ENCODE measurements at places on chromosomes 5 and 9.

- DNase-seq: no peak
These were observed 611.2 kb upstream of the ZNF608 start for GRCh38 chr5:125357660-125358059.

DNA sequence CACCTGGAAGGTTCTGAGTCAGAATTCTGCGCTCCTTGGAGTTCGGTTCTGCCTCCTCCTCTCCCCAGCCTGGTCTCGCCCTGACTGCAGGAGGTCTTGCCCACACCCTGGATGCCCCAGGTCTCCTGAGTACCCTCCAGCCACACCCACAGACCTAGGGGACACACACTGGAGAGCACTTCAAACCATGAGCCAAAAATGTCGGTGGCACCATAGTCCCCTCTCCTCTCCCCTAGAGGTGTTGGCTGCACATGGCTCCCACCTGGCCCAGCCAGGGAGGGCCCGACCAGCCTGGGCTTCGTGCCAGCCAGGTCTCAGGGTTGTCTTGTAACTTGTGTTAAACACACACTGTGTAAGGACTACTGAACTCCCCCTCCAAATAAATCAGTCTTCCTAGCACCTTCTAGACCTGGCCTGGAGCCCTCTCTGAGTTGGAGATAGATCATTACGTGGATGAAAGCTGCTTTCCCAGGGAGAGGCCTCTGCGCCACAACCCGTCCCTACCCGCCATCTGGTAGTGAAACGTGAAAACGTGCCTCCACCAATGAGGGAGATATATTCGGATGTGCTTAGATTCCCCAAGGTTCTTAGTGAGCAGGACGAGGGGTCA lies 49.9 kb upstream of the CTSL start:
- no peak for DNase-seq

DNA sequence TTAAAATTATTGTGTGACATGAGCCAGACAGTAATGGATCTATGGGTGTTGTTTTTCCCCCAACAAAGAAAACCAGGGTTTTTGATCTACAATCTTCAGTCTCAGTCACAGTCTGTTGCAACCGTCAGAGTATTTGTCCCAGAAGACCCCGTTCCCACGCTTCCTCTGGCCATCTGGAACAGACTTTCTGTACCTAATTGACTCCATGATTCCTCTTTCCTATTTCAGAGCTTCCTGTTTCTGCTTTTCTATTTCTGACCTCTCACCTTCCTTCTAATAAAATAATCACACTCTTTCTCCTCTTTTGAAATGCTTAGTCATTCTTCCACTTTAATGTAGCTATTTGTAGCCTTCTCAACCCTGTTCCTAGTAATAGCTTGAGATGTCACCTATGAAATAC lies 1044.8 kb downstream of the DTWD2 start:
- no peak for DNase-seq

GRCh38 chr5:10418654-10419345 lies 22.9 kb upstream of the ROPN1L start:
- no peak for DNase-seq

GRCh38 chr9:75653750-75654149 lies 236.7 kb upstream of the PCSK5 start:
- DNase-seq: no peak

- no peak for DNase-seq
These were observed 234.5 kb downstream of the EFNA5 start for GRCh38 chr5:107436201-107436600.

GRCh38 chr5:16781828-16782626 lies 154.1 kb downstream of the MYO10 start:
- no peak for DNase-seq

- DNase-seq: no peak
These were observed 191.0 kb downstream of the PJA2 start for GRCh38 chr5:109218818-109219217.

- DNase-seq: no peak
These were observed 21.5 kb upstream of the CAST start for GRCh38 chr5:96640696-96641095.

- no peak for DNase-seq
These were observed 24.9 kb upstream of the NEURL1B start for GRCh38 chr5:172616136-172616535.

- DNase-seq: no peak
These were observed 52.7 kb upstream of the ERCC6L2 start for GRCh38 chr9:95822583-95823431.

DNA sequence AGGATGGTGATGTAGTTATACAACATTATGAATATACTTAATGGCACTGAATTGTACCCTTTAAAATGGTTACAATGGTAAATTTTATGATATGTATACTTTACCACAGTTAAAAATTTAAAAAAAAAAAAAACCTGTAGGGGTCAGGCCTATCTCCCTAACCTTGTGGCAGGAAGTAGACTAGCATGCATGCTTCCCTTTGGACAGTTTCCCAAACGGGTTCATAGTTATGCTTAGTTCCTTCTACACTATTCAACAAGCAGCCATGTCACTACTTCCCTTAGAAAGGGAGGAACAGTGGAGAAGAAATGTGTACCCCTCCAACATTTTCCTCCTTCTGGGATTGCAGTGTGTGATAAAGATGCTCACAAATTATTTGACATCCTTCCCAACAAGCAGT lies 32.5 kb downstream of the IDNK start:
- DNase-seq: no peak

GRCh38 chr5:163880302-163880701 lies 374.9 kb downstream of the MAT2B start:
- no peak for DNase-seq
